ENCODE measurements at places on chromosomes 2 and 18. TPM values are rescaled to one million over a fixed set of nuclear protein-coding genes. Genes with fewer than 3 reads are reported as not detected.

DNA sequence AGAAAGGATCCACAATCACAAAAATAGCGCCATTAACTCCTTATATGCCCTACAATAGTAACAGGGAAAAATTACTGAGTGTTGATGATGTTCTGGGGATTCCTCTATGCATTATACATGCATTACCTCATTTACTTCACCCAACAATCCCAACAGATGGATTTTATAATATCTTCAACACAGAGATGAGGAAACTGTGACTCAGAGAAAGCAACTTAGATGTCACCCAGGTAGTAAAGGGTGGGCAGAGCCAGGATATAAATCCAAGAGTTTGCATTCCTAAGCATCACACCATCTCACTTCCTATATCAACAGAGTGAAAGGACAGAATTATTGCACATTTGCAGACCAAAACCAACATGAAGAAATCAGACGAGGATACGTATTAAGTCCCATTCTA lies 144.2 kb downstream of the TCF4 start:
- no peak for DNase-seq

- no peak for DNase-seq
Measured at GRCh38 chr2:64869126-64869525, 120.1 kb upstream of the SLC1A4 start.

Gene TTC39C
- total RNA-seq = 76.5 TPM

Gene APOB
- total RNA-seq = 1.1 TPM

Gene SANBR
- total RNA-seq = 6.4 TPM

All from GM12878 (cell line).